ENCODE measurements at places on chromosomes 6 and 20.

- DNase-seq: no peak
Observed at GRCh38 chr6:15401769-15402250, 155.9 kb downstream of the JARID2 start.

- no peak for DNase-seq
Observed at GRCh38 chr6:73644941-73645591, 8.7 kb downstream of the SLC17A5 start.

DNA sequence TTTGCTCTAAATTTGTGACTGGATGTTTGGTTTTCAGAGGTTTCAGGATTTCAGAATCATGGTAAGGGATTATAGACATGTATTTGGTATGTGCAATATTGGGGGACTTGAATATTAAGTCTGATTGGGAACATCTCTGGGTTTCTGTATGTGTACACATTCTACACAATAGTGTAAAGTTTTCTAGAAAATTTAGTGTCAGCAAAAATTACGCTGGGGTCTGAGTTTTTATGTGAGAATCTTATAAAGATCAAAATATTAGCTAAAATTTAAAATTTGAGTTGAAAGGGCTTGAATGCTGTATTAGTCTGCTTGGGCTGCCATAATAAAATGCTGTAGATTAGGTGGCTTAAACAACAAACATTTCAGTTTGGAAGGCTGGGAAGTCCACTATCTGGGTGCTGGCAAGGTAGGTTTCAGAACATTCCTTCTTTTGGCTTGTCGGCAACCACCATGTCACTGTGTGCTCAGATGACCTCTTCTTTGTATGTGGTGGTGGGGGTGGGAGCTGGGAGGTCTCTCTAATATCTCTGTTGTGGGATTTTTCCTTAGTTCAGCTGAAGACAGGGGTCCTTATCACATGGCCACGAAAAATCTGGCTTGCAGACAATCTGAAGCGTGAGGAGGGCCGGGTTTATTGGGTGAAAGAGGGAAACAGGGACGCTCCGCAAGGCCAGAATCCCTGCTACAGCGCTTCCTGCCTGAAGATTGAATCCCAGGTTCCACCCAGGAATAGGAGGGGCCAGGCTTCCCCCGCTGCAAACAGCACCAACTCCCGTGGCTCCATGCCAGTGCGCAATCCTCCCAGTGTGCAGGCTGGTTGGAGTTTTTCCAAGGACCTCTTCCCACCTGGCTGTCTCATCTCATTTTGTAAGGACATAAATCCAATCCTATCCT lies 299.7 kb downstream of the PLCB1 start:
- DNase-seq: no peak

GRCh38 chr6:157442291-157442690 lies 61.3 kb downstream of the ZDHHC14 start:
- DNase-seq: no peak

Measured in GM13976 (cell line).